Inflammatory macrophage treated with lipopolysaccharide for 4 hours (primary cell): ENCODE measurements at places on chromosomes 5 and 9.

- peak; percentile 73 for DNase-seq
Measured at GRCh38 chr5:168159425-168159824, 132.0 kb upstream of the WWC1 start.

- DNase-seq = no peak
Measured at GRCh38 chr9:137515338-137515724, 34.9 kb downstream of the PNPLA7 start.

DNA sequence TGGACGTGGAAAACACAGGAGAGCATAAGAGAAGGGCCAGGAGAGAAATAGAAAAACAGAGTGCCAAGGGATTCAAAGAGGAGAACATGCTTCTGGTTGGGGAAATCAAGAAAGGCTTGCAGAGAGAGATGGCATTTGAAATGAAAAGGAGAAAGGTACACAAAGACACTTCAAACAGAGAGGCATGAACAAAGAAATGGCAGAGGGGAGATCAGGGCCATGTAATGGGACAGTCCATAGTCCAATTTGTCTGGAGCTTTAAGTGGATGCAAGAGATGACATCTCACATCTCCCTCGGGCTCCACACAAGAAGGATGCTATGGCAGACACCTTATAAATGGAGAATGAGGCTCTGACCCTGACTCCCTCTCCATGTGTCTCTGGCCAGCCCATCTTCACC, 331.1 kb downstream of the MLLT3 start:
- DNase-seq = no peak

GRCh38 chr9:37426846-37427245, 4.3 kb downstream of the GRHPR start:
- no peak for DNase-seq

GRCh38 chr9:112352209-112352608, 18.8 kb upstream of the PTBP3 start:
- no peak for DNase-seq

GRCh38 chr9:21994556-21995005, at the start of gene CDKN2B-AS1:
Gene CDKN2B-AS1 (plus strand): TSS chr9:21994791.
- no peak for DNase-seq

DNA sequence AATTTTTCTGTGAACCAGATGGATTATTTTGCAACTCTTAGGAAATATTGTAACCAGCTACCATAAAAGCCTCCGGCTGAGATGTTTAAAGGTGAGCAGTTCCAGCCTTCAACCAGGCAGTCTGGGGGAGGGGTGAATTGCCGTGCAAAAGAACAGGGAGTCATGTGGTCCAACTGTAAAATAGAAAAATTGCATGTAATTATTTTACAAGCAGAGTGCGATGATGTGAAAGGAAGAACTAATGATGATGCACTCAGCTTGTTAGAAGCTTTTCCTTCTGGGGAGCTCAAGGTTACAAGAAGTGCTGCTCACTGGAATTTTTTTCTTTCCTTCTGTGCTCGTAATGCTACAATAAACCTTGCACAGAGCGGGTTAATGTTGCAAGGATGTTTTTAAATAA, 188.7 kb upstream of the ITGA1 start:
- DNase-seq = no peak

GRCh38 chr5:154031937-154032489, 6.7 kb downstream of the FAM114A2 start:
- DNase-seq = no peak

GRCh38 chr5:139812836-139813805, 17.5 kb downstream of the PSD2 start:
- DNase-seq = no peak

DNA sequence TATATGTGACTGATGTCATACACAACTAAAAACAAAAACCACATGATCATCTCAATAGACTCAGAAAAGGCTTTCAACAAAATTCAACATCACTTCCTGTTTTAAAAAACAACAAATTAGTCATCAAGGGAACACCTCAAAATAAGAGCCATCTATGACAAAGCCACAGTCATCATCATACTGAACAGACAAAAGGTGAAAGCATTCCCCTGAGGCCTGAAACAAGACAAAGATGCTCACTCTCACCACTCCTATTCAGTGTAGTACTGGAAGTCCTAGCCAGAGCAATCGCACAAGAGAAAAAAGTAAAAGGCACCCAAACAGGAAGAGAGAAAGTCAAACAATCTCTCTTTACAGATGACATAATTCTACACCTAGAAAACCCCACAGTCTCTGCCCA, 893.5 kb upstream of the EDIL3 start:
- DNase-seq = no peak

DNA sequence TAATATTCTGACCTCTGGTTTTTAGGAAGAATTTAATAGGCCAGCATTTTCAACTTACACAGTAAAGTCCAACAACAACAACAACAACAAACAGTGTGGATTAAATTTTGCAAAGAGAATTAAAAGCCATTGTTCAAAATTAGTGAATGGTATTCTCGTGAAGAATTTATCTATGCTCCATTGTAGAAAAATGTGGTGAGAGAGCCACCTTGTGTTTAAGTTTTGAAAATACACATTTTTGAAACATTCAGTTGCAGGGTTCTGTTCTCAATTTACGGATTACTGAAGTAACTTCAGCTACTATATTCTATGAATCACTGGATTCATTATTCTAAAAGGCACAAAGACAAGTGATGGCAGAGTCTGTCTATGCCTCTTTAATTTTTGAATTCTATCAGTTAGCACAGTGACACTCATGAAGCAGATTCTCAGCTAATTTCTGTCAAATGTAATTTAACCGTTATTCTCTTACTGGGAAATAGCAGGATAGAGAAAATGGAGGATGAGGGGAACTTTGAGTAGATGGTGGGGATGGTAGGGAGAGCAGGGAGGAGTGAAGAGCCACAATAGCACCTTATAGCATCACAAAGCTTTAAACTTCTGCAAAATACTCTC, 11.0 kb downstream of the CCDC152 start:
- peak; percentile 45 for DNase-seq

GRCh38 chr5:173969167-173970049, 19.6 kb upstream of the C5orf47 start:
- no peak for DNase-seq

DNA sequence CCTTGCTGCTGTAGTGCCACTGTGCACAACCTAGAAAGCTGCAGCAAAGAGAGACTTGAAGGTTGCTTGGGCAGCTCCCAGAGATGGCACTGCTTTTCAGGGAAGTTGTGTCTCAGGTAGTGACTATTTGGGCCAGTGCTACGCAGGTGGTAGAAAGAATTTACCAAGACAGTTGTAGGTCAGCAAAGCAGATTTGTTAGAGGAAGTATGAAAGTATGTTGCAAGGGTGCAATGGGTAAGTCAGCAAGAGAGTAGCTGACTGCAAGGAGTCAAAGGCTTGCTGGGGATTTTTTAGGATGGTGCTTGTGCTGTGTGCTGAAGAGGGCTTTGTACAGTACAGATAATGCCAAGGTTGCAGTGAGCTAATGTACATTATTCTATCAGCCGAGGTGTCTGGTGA, 33.5 kb upstream of the SPARC start:
- DNase-seq = peak; percentile 66

DNA sequence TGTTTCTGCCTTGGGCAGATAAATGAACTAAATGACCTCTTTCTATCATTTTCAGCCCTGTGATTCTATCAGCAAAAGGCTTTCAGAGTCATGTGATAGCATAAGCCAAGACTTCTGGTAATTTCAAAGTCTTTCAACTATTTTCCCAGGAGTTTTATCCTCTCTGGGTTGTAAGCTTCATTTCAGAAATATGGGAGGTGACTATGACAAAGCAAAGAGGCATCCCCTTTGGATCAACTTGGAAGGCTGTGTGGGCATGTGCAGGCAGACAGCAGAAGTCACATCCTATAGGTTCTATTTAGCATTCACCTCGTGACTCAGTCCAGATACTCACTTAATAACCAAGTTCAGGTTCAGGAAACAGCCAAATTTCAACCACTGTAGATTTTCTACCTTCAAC, 149.0 kb upstream of the FST start:
- DNase-seq = no peak

- no peak for DNase-seq
Measured at GRCh38 chr9:93022066-93022465, 36.4 kb upstream of the SUSD3 start.

DNA sequence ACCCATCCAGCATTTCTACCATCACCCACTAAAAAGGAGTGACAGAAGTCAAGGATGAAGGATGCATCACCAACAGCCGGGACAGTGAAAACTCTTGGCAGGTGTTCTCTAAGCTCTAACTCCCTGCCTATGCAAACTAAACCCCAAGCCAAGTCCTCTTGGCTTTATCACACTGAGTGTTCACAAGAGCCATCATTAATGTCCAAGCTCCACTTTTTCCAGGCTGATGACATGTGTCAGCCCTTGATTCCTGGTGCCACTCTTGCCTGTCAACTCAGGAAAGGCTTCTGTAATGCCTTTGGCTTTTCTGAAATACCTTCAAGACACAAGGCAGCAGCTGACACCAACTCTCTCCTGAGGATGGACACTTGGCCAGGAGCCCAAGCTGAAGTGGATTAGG, 86.9 kb downstream of the NR6A1 start:
- no peak for DNase-seq

DNA sequence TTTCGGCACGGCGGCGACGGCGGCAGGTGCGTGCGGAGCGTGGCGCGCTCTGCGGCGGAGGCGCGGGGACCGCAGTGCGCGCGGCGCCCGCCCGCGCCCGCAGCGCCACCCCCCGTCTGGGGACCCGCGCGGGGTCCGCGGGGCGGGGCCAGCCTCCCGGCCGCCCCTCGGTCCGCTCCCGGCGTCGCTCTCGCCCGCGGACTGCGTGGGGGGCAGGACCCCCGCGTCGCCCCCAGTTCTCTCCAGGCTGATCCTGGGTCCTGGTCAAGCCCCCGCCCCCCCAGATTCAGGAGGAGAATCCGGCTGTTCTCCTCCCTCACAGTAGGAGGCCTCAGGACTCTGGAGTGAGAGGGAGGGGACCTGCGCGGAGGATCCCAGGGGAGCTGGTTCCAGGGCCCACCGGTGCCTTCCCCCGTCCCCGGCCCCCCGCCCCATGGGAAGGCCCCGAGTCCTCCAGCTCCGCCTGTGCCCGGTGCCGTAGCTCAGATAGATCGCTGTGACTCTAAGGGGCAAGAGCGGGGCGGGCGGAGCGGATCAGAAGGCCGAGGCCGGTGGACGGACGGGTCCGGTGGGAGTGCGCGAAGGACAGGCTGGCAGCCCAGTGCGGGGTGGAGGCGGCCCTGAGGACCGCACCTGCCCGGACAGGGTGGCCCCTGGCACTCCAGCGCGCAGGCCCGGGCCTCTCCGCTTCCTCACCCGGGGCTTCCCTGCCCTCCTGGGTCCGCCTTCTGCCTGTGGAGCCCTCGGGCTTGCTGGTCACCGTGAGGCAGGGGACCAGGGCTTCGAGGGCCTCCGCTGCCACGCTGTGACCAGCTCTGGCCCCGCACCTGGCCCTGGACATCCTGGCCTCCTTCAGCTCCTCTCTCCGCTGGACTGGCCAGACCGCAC, at the start of gene RNF208:
Gene RNF208 (minus strand): TSS at position 51 of the 888 bp plus-strand sequence. CDS start 1,028 bp downstream, outside the sequence.
- no peak for DNase-seq

GRCh38 chr9:120742951-120743416, 28.7 kb upstream of the MEGF9 start:
- DNase-seq = peak; percentile 64

DNA sequence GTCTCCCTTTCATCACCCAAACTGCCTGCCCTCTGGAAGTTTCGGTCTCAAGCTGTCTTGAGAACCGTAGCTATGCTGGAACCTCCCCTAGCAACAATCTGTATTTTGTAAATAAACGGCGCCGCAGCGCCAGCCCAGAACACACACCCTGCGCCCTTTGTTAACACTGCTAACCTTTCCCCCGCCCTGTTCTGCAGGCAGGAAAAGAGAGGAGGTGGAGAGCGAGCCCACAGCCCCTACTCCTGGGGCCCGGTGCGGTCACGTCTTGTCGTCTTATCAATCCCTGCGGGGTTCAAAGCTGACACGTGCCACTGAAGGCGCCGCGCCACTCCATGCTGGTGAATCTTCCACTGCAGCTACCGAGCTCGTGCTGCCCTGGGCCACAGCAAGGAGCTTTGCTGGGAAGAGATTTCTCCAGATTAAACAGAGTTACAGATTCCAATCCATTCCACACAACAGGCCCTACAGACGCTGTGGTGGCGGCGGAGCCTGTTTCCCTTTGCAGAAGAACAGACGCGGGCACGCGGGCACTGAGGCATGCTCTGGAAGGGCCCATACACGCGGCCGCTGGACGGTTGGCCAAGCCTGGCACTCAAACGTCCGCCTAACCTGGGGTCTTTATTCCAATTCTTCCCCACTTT, 25.3 kb downstream of the ZDHHC11B start:
- DNase-seq = no peak

DNA sequence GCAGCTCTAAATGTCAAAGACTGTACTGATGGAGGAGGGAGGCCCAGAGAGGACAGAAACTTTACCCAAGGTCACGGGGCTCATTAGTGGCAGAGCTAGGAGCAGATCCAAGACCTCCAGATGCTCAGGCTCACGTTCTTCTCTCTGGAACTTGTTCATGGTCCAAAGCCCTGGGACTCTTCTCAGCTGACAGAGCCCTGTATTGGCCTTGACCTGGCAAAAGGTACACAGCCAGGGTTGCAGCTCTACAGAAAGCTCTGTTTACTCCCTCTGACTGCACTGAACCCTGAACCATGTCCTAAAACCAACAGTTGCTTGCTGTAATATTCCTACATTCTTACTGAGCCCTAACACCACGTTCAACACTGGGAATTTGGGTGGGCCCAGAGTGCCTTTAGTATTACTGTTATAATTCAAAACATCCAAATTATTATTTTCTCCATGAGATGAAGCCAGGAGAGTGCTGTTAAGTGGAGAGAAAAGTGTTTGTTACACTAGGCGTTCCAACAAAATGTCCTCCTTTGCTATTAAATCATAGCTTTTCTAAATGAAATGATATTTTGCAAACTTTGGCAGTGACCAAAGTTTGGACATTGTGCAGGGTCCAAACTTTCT, 602.4 kb upstream of the CLINT1 start:
- no peak for DNase-seq

DNA sequence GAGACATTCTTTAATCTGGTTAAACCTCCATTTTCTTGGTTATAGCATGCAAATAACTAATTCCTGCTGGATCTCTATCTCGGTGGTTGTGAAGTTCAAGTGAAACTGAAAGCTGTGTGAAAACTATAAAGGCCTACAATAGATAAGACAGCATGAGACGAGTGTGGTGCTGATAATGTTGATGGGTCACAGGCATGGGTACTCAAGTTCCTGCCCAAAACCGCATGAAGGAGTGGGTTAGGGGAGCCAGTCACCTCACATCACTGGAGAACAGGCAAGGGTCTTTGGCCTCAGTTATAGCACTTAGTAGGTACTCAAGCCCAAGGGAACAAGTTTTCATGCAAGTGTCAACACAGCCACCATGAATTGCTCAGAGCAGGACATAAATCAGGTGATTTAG, 16.7 kb downstream of the HMHB1 start:
- no peak for DNase-seq

DNA sequence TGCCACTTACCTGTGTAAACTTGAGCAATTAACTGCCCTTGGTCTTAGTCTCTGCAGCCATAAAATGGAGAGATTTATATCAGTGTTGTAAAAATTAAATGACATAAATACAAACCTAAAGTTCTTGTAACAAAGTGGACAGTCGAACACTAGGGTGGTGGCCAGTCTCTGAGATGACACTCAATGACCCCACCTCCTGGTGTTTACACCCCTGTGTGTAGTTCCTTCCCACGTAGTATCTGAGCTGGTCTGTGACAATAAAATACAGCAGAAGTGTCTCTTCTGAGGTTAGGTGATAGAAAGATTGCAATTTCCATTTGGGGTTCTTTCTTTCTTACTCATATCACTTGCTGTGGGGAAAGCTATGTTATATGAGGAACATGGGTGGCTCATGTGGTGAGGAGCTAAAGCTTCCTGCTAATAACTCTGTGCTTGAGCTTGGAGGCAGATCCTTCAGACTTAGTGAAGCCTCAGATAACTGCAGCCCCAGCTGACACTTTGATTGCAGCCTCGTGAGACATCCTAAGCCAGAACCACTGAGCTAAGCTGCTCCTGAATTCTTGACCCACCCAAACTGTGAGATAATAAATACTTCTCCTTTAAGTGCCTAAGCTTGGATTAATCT, 173.4 kb upstream of the CHD1 start:
- no peak for DNase-seq
